Activated naive CD8-positive, alpha-beta T cell treated with anti-CD3 and anti-CD28 coated beads, Interleukin-2, amount 50 U/mL, for 16 hours (primary cell): ENCODE measurements at places on chromosomes 1 and 21.

GRCh38 chr1:12342401-12343003 lies 112.7 kb downstream of the VPS13D start:
- DNase-seq: no peak

DNA sequence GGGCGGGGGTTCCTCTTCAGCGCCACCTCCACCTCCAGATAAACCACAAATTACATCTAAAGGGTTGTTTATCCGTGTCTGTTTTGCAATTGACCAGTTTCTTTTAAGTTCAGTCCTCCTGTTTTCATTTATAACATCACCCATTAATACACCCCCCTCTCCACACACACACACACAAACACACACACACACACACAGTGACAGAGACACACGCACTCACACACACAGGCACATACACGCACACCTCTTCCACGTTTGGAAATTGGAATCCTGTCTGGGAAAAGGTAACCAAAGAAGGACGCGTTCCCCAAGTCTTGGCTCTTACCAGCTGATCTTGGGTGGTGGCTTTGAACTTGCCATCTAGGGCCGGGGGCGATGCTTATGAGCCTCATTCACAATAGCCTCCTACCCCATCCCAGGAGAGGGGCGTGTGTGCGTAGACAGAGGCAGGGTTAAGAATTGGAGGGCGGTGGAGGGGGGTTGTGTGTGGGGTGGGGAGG lies 442 bp upstream of the CSMD2 start:
- DNase-seq: no peak

DNA sequence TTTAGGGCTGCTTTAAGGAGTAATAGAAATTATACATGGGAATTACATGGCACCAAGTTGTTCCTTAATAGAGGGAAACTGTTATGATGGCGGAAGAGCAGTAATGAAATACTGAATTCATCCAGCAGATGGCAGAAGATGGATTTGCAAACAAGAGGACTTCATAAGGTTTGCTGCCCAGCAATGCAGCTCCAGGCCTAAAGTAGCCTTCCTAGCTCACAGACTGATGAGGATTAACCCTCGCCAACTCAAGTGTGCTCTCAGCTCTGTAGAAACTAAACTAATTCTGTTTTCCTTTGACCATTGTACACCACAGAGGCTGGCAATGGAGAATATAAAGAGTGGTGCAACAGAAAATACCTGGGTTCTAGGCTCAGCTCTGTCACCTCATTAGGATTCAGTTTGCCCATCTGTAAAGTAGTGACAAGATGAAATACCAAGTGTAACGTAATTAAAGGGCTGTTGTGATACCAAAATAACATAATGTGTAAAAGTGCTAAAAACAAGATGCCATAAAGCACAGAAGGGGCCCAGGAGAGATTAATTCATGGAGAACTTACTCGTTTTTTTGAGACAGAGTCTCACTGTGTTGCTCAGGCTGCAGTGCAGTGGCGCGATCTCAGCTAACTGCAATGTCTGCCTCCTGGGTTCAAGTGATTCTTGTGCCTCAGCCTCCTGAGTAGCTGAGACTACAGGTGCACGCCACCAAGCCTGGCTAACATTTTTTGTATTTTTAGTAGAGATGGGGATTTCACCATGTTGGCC lies 102.4 kb upstream of the SERBP1 start:
- no peak for DNase-seq

DNA sequence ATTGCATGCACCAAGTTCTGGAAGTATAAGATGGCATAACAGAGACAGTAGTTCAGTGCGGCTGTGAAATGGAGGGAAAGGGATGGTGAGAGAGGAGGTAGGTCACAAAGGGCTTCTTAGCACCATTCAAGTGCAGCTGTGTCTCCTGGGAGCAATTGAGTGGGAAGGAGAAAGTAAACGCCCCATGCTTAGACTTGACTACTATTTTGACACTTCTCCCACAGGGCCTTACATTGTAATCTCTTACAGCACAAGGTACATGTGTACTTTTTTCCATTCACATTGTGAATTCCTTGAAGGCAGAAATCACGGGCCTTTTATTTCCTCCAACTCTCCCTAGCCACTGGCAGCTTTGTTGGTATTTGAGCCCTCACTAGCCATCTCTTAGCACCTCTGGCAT lies 239.6 kb upstream of the FOXD3 start:
- DNase-seq: no peak

DNA sequence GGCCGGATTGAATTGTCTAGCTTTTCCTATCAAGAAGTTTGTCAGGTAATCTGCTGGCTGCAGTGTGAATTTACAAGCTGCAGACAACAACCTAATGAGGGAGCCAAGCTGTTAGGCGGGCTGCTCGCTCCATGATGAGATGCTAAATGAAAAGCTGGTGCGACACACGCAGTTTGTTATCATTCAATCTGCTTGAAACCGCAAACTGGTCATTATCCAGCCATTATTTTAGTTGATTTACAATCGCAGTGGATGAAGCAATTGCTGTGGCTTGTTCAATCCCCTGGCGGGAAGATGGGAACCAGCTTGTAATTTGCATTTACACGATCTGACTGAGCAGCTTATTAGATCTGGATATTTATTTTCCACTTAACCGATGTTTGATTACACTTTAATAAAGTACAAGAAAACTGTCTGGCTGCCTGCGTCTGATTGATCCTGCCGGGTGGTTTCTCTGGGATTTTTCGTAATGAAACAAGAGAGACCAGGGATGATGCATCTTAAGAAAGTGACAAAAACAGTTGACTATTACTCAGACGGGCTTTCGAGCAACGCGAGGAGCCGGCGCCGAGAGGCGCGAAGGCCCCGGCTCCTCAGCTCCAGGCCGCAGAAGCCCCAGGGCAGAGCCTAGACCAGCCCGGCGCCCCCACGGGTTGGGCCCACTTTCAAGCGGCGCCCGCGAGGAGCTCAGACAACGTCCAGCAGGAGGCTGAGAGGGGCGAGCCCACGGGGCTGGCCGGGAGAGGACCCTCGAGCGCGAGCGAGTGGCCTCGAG lies 118.0 kb upstream of the BARHL2 start:
- no peak for DNase-seq

DNA sequence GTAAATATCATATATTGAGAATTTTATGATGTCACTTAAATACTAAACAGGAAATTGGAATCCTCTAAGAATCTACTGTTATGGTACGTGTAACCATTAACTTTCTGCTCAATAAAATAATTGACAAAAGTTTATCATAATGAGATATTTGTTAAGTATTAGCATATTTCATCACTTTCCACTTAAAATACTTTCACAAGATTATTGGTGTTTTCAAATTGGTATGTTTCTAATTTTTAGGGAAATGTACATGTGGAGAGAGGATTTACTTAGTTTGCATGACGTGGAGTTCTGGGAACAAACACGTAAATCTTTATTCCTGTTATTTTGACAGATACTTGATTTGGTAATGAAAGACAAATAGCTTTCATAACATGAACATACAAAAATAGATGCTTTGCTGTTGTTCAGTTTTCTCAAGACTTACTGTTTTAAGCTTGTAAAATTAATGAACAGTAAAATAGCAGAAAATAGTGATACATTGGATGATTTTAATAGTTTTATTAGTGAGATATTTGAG lies 1.6 kb downstream of the SRSF11 start:
- no peak for DNase-seq

GRCh38 chr1:248788327-248788726 lies 32.8 kb upstream of the LYPD8 start:
- DNase-seq: no peak
